ENCODE measurements at places on chromosomes 1 and 21.

GRCh38 chr1:17839641-17840196 is 84.6 kb downstream of the ACTL8 start:
- DNase-seq = no peak

GRCh38 chr1:165254896-165255625 is 101.5 kb downstream of the LMX1A start:
- no peak for DNase-seq

- no peak for DNase-seq
Observed at GRCh38 chr1:181251713-181252075, 163.2 kb downstream of the IER5 start.

DNA sequence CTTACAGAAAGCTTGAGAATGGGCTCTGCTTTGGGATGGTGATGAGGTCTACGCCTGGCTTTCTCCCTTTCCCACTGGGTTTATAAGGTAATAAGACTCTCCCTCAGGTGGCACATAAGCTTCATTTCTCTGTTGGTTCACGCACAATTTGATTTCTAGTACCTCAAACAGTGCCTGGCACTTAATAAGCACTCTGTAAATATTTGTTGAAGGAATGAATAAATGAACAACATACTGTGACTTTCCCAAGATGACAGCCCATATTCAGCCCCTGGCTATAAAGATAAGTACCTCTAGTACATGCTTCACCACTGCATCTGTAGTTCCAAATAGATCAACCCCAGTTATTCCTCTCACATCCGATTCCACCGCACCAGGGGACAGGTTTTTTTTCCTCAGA is 17.8 kb downstream of the COPA start:
- no peak for DNase-seq

GRCh38 chr1:220124542-220124941 is 30.6 kb downstream of the IARS2 start:
- DNase-seq = peak; percentile 57

- peak; percentile 65 for DNase-seq
Observed at GRCh38 chr1:91699339-91699974, 186.5 kb downstream of the TGFBR3 start.

DNA sequence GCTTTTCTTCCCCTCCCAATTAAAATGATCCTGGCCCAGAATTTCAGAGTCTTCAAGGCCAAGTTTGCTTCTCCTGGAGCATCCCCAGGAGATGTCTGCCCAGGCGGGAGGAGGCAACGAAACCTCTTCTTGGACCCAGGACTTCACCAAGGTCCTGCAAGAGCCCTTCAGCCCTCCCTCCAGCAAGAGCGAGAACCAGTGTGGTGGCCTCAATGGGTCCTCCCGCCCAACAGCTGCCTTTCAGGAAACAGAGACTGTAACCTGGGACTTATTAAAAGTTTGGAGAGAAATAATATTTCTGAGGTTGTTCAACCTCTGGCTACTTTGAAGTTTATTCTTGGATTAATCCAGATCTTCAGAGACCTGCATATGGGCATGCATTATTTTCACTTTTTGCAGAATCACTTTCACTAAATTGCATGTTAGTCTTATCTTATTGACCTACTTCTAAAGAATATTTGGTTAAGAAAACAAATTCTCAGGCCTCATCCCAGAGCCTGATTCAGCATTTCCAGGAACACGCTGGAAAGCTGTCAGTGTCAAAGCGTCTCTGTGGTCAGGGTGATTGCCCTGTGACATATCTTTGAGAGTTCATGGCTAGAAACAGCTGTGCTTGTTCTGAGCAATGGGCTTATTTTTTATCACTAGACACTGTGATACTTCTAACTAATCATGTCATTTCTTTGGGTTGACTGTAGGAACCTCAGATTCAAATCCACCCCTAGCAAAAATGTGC is 66.0 kb upstream of the CLDN14 start:
- DNase-seq = peak; percentile 9
